Activated effector memory CD4-positive, alpha-beta T cell treated with Interleukin-2 at 50 U/mL for 16 hours (primary cell): ENCODE measurements at places on chromosomes 12 and 14.

DNA sequence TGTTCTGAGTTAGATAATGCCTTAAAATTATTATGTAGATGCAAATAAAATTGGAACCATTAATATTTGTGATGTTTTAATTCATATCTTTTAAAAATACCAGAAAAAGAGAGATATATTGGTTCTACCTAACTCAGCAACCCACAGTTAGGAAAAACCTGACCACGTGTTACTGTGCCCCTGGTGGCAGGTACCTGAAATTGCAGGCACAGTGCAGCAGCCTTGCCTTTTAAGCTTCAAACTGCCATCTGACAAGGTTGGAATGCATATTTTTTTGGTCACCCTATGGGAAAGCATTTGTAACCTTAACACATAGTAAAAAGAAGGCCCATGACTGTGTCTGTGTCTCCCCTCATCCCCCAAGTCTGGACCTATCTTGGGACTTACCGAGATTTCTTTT lies 109.4 kb upstream of the NOS1 start:
- DNase-seq: no peak

DNA sequence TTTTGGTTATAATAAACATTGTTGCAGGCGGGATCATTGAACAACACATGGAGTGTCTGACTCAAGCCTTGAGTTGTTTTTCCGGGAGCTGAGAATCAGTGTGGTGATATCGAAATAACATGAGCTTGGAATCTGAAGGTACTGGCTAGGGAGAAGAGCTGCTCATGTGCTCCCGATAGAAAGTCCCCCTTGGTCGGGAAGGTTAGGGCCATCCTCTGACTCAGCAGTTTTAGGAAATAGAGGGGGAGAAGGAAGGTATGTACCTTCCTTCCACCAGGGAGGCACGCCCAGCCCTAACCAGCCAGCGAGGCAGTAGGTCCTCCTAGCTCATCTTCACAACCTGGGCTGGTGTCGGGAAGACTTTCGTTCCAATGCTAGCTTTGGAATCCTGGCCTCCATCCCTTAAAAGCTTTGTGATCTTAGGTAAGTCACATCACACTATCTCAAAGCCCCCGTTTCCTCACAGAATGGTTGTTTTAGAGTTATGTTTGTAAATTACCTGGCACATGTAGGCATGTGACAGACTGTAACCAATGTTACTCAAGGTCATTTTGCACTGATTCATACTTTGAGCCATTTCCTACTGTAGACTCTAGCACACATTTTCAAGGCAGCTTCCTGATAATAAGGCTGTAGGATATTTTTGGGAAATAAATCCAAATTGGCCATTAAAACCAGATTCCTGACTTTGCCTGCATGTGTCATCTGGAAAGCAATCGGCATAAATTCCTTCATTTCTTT lies 1.9 kb upstream of the RAB35 start:
- no peak for DNase-seq

GRCh38 chr12:130240831-130241590 lies 78.7 kb downstream of the FZD10 start:
- DNase-seq: no peak

DNA sequence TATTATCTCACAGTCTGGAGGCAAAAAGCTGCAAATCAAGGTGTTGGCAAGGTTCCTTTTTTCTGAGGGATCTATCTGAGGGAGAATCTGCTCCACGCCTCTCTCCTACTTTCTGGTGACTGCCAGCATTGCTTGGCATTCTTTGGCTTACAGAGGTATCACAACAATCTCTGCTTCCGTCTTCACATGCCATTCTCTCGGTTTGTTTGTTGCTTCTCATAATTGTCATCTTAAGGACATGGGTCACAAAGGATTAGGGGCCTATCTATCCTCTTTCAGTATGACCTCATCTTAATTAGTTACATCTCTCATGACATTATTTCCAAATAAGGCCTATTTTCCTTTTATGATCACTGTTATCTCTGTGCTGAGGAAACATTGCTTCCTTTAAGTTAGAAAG lies 345.0 kb downstream of the FOXG1 start:
- no peak for DNase-seq

- no peak for DNase-seq
Measured at GRCh38 chr14:65336191-65336591, 76.3 kb upstream of the FUT8 start.

- DNase-seq: no peak
Measured at GRCh38 chr12:92142251-92142926, 3.3 kb downstream of the BTG1 start.

- no peak for DNase-seq
Measured at GRCh38 chr12:89244536-89244935, 107.8 kb downstream of the DUSP6 start.

DNA sequence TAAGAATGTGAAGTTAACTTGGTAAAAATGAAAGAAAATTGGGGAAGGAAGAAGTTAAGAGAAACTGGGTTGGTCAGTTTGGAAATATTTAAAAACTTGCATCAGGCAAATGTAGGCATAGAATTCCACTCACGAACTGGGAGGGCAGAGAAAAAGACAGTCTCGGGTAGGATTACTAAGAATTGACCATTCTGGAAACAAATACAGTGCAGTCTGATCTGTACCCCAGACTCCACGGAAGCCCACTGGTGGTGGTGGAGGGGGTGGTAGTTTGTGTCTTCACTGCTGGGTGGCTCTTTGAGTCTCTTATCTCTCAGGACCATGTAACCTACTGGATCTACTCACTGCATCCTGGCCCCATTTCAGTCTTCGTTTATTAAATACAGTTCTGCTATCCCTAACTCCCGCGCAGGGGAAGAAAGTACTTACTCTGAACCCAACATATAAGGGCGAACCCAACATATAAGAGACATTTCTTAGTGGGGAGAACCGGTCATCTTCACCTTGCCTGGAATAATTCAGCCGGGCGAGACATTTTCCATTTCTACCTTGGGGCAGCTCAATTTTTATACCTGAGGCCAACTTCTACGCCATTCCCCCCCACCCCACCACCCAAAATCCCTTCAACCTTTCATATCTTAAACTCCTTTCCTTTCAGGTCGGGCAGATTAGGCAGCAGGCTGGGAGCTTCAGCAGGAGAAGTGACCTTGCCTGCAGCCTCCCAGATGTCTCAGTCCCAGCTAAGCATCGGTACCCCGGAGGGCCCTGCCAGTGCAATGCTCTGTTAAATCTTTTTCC lies 1.7 kb downstream of the SLC2A3 start:
- DNase-seq: no peak
